ENCODE measurements at places on chromosomes 6 and 20.

GRCh38 chr20:22341508-22341907 is 242.9 kb downstream of the FOXA2 start:
- no peak for DNase-seq

- DNase-seq, result no peak
These were observed 163.5 kb upstream of the MLN start for GRCh38 chr6:33967265-33967767.

DNA sequence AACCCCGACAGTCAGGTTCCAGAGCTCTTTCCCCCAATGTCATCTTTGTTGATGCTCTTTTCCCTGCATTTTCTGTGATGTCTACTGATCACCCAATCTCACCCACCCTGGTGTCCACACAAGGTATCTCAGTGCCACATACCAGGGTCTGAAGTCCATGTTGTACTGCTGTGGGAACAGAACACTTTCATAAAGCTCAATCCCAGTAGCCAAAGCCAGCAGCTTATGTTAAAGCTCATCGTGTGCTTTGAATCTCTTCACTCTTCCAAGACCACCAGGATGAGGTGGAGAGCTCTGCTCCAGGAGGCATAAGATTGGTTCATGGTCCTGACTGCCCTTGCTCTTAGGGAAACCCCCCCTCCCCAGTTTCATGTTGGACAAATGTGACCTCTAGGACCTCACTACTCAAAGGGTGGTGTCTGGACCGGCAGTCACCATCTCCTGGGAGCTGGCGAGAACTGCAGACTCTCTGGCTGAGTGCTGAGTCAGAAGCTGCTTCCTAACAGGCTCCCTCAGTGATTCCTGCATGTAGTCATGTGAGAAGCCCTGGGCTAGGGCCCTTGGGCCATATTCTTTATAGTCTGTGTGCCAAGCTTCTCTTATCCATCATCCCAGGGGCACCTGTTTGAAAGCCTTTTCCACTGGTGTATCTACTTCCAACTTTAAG is 13.4 kb upstream of the CPNE5 start:
- DNase-seq, result no peak

GRCh38 chr6:153989989-153990388 is 49.1 kb upstream of the OPRM1 start:
- DNase-seq, result no peak

GRCh38 chr6:135116571-135116970 is 61.9 kb upstream of the HBS1L start:
- DNase-seq, result no peak

- DNase-seq, result no peak
These were observed 15.8 kb upstream of the PLCB1 start for GRCh38 chr20:8116067-8116811.

- DNase-seq, result no peak
These were observed 362.2 kb downstream of the C6orf118 start for GRCh38 chr6:164947164-164947563.

- no peak for DNase-seq
These were observed 50.7 kb downstream of the PTPN1 start for GRCh38 chr20:50560867-50561266.

GRCh38 chr6:23584134-23584763 is 541.8 kb upstream of the NRSN1 start:
- no peak for DNase-seq

DNA sequence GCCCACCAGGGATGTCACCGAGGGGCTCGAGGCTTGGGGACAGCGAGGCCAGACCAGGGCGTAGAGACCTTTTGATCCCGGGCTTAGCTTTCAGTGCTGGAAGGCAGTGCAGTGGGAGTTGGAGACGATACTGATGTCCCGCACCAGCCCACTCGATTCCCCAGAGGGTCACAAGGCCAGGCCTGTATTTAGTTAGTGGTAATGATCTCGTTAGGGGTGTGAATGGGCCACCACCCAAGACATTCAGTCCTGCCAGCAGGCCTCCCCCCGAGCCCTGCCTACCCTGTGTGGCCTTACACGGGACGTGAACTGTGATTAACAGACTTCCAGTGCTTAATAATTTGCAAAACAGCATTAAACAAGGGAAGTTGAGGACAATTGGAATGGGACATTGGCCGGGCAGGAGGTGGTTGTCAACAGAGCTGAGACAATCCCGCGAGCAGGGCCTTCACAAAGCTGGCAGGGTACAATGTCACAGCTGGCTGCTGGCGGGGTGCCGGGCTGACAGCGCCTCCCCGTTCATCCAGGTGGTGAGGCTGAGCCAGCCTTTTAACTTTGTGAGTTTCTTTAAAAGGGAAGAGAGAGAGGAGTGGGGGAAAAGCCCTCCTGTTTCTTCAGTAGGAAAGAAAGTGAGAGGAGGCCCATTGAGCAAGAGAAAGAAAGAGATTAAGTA is 175.3 kb upstream of the RALGAPA2 start:
- no peak for DNase-seq

DNA sequence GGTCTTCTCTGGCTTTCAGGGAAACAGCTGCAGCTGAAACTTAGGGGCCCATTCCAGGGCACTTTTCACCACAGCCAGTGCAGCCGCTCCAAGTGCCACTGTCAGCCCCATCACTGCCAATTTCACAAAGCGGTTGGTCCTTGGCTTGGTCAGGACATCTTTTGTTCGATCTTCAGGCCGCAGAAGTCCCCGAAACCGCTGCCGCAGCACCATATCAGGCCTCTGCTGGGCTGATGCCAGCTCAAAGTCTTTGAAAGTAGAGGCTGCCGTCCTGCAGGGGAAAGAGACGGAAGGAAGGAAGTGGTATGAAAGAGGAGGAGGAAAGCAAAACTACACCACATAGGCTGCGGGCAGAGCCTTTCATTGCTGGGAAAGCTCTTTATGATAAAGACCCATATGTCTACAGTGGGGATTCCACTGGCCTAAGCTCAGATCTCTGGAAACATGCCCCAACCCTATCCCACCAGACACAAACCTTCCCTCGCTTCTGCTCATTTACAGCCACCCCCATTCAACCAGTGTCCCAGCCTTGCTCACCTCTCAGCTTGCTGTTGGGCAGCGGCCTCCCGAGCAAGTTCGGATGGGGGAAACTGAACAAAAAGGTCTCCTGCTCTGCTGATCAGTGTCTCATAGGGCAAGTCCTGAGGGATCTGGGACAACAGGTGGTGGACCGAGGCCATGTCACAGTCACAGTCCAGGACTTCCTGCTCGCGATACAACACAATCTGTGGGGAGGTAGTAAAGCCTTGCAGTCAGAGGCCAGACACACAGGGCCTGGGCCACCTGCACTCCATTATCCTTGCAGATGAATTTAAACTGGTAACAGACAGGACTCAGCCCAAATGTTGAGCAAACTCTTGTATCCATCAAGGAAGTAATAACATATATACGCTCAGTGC is 23.5 kb downstream of the TBC1D20 start:
- no peak for DNase-seq

DNA sequence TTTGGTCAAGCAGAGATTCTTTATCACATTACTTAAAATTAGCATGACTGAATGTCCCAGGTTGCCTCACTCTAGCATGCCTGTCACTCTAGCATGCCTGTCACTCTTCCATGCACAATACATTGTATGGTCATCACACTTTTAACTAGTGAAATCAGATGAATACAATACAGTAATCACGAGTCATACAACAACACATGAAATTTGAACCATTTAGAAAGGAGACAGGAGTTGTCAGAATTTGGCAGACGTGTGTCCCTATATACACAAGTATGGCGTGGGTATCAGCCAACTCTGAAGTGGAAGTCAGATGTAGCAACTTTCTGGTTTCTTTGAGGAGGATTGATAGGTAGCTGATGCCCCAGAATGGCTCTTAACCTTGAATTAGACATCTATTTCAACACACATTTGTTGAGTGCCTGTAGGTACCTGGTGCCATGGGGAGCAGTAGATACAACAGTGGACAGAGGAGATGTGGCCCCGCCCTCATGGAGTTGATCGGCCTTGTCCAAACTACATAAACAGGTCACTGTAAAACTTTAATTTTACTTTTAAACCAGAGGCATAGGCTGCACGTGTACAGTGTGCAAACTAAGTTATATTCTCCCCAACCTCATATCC is 116.1 kb upstream of the TIAM2 start:
- no peak for DNase-seq

DNA sequence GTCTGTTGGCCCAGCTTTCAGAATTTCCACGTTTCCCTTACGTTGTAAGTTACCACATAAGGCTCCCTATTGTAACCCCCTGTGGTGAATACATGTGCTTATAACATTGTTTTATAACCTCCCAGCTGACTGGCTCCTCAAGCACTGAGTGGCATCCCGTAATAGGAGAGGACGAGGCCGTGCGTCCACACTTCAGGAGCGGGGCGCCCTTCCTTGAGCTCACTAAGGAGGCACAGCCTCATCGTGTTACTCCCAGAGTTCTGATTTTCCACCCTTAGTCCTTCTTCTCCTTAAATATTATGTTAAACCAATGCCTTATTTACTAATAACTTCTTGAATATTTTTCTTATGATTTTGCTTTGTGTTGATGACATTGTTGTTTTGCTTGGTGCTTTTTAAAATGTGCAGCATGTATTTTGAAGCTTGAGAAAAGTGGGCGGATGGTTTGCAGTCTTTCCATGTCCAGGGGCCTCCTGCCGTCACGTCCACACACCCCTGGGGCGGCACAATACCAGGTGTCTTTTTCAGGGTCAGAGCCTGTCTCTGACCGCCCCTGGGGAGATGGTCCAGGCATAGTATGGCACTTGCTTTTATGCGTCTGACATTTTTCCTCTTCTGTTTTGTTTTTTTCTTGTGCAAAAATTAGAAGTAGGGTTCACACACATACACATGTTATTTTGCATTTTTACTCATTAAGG is 181.8 kb downstream of the DLL1 start:
- DNase-seq, result no peak

- DNase-seq, result no peak
These were observed 10.3 kb downstream of the TOP1 start for GRCh38 chr20:41038878-41039404.

- no peak for DNase-seq
These were observed 495.1 kb upstream of the CHD6 start for GRCh38 chr20:42113236-42113635.

DNA sequence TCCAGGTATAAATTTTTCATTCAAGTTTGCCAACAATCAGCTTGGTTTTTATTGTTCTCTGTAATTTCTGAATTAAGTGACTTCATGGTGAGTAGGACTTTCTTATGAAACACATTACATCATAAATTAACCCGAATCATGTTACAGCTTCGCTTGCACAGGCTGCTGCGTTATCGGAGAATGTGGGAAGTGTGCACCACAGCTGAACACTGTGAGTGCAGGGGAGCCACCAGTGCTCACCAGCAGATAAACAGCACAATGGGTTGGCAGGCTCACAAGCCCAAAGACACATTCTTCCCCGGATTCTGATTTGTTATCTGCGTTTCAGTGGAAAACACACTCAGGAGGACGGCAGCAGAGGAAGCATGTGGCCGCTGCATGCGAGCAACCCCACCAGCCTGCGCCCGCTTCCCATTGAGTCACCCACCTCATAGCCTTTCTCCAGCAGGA is 121.1 kb downstream of the GMDS start:
- DNase-seq, result no peak

- no peak for DNase-seq
These were observed 101.2 kb downstream of the SNAP25 start for GRCh38 chr20:10319855-10320254.

All from GM12891 (cell line).